ENCODE measurements at places on chromosomes 13 and 19.

GRCh38 chr19:13339869-13340268, 166.4 kb downstream of the CACNA1A start:
- DNase-seq = no peak

DNA sequence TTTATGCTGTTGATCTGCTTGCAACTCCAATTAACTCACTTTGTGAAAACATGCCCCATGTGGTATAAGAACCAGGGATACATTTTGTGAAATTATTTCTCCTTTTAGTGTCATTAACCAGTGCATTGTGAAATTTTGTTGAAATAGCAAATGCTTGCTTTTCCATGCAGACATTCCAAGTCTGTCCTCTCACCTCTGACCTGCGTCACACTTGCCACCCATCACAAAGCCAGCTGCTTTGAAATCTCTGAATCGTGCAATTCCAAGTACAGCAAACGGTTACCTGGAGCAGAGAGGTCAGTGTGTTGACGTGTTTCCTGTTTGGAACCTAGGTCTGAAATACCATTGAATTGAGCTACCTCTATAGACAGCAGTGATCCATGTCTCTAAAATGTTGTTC, 4.9 kb upstream of the SLC25A15 start:
- no peak for DNase-seq

DNA sequence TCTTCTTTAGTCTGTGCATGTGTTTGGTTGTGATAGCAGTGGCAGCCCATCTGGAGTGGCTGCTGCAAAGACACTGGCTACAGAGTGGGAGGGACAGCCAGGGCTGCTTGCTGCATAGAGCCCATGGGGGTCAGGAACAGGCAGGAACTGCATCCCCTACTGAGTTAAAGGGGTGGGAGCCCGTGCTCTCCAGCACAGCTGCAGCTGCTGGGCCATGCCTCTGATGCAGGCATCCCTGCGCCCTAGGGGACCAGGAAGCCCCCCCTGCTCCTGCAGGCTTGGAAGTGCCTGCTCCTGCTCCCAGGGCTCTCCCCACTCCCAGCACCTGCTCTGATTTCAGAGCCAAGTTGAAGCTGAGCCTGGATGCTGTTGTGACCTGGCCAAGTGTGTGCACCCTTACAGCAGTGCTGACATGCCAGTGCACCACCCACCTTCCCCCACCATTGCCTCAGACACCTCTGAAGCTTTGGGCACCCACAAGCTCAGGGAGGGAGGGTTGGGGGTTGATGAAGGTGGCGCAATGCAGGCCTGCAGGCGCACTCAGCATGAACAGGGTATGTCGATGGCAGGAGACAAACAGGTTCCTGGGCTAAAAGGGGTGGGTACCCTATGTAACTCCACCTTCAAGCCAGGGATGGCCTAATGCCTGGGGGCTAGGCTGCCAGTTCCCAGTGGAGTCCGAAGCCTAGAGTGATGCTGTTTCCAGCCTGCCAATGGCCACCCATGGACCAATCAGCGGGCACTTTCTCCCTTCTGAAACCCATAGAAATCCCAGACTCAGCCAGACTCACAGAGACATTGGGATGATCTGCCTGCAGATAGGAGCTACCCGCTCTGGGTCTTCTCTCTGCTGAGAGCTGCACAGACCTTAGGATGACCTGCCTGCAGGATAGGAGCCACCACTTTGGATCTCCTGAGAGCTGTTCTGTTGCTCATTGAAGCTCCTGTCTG, 919.9 kb upstream of the MIR17HG start:
- DNase-seq = no peak

GRCh38 chr13:31011901-31012654, 79.6 kb downstream of the TEX26 start:
- DNase-seq = no peak

GRCh38 chr13:101393140-101393539, 23.2 kb downstream of the NALCN start:
- DNase-seq = no peak

- DNase-seq = no peak
Measured at GRCh38 chr13:59416561-59416960, 747.2 kb downstream of the DIAPH3 start.

DNA sequence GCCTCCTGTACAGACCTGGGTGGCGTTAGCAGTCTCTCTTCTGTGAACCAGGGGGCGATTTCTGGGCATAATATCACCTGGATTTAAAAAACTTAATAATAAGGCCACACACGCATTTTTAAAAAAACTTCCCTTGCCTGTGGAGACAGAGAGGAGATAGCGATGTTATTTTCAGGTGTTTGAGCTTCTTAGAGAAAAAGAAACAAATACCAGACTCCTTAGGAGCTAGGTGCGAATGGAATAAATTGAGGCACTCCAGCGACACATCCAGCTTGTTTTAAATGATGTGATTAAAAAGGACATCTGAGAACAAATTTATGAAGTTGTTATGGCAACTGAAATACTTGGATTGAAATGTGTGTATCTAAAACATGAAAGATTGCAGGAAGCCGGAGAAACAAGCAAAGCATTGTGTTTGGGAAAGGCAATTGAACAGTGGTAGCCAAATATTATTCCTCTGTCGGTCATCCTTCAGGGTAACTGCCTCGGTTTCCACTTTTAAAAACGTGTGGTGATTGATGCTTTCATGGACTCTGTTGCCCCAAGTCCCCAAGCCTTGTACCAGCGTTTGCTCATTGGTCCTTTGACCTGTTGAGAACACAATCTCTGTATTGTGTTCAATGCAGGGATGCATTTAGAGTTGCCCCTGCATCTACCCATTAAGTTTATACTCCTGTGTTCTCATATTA, 158.7 kb downstream of the TM9SF2 start:
- DNase-seq = no peak

DNA sequence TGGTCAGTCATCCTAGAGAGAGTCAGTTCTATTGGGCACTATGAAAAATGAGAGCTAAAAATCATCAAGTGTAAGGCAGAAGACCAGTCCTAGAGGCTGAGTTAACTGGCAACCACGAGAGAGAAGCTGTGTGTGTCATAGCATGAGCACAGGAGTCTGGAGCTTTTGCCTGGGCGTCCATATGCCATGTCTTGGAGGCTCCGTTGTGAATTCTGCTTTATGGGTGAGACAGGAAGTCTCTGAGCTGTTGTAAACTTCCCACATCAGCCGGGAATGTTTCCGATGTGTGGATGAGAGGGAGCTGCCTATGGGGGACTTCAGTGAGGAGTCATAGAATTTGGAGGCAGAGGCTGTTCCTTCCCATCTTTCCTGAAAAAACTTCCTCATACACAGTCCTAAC, 120.0 kb downstream of the ITGBL1 start:
- DNase-seq = no peak

DNA sequence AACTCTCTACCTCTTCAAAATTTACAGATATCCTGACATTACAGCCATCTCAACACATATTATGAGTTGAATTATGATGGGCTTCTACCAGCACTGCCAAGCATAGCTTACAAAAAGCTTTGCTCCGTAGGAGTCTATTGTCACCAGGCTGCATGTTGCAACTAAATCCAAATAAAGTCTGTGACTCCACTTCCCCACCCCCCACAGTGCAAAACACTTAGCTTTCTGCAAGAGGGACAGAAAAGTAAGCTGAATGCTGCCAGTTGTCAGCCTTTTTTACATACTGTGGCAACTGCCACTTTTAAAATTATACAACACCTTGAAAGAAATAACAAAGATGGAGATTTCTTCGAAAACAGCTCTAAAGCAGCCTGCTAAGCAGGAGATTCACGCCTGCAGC, 189.1 kb downstream of the FGF14 start:
- no peak for DNase-seq

DNA sequence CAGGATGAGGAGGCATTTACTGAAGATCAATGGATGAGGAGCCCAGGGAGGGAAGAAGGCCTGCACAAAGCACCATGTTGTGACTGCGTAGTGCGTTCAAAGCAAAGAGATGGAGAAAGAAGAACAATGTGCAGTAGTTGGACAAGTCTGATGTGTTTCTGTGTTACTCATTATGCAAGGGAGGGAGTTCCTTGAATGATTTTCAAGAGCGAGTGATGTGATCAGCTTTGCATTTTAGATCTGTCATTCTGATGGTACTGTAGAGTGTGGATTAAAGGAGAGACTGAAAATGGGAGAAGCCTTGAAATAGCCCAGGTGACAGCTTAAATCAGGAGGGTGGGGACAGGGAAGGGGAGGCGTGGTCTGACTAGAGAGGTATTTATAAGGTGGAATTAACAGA, 9.5 kb downstream of the MYO16 start:
- no peak for DNase-seq

- DNase-seq = no peak
Measured at GRCh38 chr19:54158812-54159351, 639 bp downstream of the LENG1 start.

DNA sequence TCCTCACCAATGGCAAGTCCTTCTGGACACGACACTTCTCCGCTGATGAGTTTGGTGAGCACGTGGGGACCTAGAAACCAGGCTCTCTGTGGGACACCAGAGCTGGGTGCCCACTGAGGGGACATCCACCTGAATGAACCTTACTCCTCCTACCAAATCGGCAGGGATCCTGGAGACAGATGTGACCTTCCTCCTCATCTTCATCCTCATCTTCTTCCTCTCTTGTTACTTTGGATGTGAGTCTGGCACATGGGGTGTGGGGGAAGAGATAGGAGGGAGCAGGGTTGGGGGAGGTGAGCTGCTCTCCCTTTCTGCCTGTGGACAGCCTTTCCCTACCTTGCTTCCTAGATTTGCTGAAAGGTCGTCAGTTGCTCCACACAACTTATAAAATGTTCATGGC, 1.9 kb downstream of the TMEM145 start:
- DNase-seq = no peak

GRCh38 chr13:35256459-35257148, 219.9 kb downstream of the MAB21L1 start:
- no peak for DNase-seq

- no peak for DNase-seq
Measured at GRCh38 chr19:13918726-13919411, 12.9 kb downstream of the CC2D1A start.

GRCh38 chr19:14769201-14769600, 9.2 kb downstream of the ADGRE2 start:
- no peak for DNase-seq

DNA sequence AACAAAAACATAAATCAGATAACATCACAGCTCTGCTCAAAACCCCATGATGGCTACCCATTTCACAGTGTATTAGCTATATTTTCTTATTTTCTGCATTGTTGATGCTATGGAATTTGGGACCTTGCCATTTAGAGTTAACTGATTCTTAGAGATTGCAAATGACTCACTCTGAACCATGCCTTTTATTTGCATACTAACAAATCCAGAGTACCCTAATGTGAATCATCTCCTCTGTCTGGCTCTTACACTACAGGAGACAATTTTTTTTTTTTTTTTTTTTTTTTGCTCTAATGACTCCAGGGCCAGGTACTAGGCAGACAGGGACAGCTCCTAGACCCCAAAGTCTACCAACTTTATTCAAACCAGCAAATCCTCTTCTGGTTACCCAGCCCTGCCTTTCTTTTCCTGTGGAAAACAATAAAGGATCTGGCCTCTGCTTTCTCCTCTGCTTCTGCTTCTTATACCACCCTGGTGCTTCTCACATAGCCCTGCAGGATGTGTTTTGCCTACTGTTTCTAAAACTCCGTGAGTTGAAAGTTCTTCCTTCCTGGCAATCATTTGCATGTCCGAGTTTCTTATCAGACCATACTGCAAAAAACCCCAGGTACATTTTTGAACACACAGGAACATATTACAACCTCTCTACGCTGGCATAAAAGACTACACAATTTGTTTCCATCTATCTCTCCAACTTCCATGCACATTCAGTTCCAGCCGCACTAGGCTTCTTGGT, 10.6 kb upstream of the ZNF460 start:
- DNase-seq = no peak

GRCh38 chr19:46944918-46945628, 74.6 kb upstream of the NPAS1 start:
- no peak for DNase-seq

GRCh38 chr13:83880275-83881139, 1.8 kb downstream of the SLITRK1 start:
- DNase-seq = no peak

- DNase-seq = no peak
Measured at GRCh38 chr13:27372896-27373295, 51.5 kb upstream of the GTF3A start.

DNA sequence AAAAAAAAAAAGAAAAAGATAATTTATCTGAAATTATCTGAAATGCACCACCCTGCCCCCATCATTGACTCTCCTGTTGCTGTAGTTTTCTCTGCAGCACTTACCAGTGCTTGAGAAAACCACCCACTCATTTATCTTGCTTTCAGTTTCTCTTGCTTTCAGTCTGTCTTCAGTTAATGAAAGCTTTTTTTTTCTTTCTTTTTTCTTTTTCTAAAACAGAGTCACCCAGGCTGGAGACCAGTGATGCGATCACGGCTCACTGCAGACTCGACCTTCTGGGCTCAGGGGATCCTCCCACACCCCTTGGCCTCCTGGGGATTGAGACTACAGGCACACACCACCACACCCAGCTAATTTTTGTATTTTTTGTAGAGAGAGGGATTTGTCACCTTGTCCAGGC, 4.3 kb upstream of the ACP5 start:
- DNase-seq = no peak

Measured in stimulated activated CD4-positive, alpha-beta T cell treated with anti-CD3 and anti-CD28 coated beads, Interleukin-2, amount 100 ng/mL, for 4 hours (primary cell).